Left colon (tissue), 2 donors: ENCODE measurements at places on chromosomes 3 and 15. TPM values are rescaled to one million over a fixed set of nuclear protein-coding genes. Genes with fewer than 3 reads are reported as not detected.

- DNase-seq, result peak; percentile 9
Measured at GRCh38 chr15:99424978-99425656, 140.7 kb upstream of the MEF2A start.

GRCh38 chr3:46928282-46928681 lies 48.3 kb downstream of the CCDC12 start:
- DNase-seq, result no peak

Gene PAQR5
- total RNA-seq, result 63.6 TPM

DNA sequence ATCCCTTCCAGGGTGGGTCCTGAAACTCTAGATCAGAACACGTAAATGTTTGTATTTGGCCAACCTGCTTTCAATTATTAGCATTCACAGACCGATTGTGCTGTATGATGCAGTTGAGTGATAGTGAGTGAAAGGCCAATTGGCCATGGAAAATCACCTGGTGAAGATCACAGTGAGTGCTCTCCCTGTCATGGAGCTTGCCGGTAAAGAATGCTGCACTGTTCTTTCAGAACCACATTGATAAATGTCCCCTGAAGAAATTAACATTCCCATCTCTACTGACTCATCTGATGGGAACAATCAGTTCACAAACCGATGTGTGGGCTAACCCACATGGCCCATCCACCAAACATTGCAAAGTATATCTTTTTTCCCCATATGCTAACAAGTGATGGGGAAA lies 324.8 kb upstream of the TBL1XR1 start:
- no peak for DNase-seq

GRCh38 chr3:139897759-139898158 lies 37.2 kb upstream of the CLSTN2 start:
- DNase-seq, result no peak

GRCh38 chr3:178795349-178795748 lies 259.1 kb downstream of the KCNMB2 start:
- no peak for DNase-seq

DNA sequence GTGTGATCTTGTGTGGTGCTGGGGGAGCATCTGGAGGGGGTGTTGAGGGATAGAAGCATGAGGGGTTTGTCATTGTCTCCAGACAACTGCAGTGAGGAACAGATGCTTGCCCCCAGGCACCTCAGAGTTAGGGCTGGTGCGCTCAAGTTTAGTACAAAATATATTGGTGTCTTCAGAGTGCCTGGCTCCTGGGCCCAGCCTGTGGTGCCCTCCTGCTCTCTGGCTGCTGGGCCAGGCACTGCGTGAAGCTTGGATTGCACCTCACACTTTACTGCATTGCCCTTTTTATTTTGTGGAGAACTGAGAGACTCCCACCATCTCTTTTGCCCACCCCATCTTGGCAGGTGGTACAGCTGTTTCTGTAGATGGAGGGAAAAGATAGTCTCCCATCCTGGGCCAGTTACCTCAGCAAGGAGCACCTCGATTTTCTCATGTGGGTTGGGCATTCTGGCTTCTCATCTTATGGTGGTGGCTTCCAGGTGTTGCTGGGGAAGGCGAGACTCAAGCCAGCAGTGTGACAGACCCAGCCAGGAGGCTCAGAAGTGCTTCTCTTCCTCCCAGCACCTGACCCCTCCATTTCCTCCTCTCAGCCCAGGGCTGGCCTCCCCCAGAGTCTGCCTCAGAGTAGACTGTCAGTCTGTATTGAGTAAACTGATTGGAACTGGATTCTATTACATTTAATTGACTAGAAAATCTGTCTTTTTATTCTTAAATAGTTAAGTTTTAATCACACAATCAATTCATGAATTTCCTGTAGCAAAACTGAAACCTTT lies 140.5 kb downstream of the DNAJB8 start:
- no peak for DNase-seq

DNA sequence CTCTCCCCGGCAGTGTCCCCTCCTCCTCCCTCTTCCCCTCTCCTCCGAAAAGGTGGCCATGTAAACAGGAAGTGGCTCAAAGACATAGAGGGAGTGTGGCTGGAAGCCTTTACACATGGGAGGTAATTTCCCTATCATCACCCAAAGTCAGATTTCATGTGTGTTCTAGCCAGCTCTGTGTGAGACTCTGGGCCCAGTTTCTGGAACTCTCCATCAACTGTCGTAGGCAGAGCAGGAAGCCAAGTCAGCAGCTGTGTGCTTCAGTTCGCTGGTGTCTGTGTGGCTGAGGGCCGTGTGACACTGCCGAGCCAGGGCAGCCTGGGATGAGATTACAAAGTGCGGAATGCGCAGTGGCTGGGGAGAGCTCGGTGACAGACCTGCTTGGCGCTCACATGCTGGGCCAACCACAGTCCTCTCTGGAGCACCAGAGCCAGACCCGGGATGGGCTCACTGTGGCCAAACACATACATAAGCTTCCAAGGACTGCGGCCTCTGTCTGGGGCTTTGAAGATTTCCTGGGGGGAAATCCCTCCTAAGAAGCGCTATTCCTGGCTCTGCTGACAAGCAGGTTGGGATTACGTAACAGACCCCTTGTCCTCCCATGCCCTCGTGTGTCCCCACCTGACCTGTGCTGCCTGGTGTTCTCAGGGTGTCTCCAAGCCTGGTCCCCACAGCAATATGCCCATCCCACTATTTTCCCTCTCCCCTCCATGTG lies 50.7 kb downstream of the UMPS start:
- DNase-seq, result peak; percentile 40

DNA sequence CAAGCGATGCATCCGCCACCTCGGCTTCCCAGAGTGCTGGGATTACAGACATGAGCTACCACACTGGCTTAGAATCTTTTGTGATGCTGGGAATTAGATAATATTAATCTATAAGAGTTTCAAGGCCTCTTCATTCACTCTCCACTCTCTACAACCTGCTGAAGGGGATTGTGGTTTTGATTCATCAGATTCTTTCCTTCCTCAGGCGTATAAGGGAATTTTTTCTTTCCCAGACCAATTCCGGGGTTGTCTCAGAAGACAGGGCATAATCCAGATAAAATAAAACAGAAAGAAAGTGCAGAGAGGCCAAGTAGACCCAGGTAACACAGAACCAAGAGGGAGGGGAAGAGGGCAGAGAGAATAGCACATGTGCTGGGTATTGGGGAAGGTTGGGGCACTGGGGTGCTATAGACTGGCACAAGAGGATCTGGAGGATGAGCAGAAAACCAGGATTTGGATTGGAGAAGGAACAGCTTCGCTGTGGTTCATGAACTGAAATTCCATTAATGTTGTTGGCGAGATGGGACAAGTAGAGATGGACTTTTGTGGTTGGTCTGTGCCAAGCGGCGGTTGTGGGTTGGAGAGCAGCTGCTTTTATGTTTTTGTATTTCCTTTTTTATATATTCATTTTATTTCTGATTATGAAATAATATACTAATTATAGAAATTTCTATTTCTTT lies 12.8 kb downstream of the ARL6IP5 start:
- no peak for DNase-seq

DNA sequence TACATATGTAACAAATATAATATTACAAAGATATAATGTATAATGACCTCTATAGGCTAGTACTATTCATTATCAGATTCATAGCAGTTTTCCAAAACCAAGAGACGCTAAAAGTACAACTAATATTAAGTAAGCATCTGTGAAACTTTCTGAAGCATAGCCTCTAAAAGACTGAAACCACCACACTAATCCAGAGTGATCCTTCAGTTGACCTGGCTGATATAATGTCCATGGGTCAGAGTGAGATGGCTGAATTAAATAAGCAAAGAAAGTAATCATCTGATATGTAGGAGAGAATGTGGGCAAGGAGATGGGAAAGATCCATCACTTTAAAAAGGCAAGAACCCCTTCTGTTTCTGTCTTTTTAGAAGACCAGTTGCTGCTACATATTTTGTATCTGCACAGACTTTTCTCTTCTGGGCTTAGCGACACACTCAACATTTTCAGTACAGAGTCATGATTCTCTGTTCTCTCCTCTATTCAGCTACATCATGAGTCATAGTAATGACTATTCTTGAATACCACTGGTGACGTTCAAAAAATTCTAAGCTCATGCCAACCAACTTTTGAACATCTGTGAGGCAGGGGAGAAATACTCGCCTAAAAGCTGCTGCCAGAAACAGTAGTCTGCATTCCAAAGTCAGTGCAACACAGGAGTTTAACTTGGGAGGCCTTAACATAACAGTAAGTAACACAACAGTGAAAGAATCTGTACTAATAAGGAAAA lies 149.6 kb downstream of the MAGI1 start:
- DNase-seq, result no peak

- DNase-seq, result no peak
Measured at GRCh38 chr15:60635507-60636352, 156.8 kb upstream of the ICE2 start.

- DNase-seq, result no peak
Measured at GRCh38 chr3:160812304-160812703, 56.3 kb downstream of the PPM1L start.

DNA sequence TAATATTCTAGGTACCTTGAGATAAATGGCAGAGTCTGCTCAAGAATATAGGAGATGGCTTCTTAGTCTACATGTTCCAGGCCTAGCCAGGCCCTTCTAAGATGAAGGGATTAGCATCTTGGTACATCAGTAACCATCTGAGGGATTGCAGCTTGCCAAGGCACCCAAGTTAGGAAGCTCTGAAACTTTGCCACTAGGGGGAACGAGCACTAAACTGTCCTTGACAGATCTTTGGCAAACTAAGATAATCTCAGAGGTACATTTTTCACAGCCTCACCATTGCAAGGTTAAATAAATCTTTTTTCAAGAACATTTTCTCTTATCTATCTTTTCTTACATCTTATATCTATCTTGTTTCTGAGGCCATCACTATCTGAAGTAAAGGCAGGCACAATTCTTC lies 351.2 kb downstream of the RAP2B start:
- no peak for DNase-seq

- no peak for DNase-seq
Measured at GRCh38 chr15:56972426-56972825, 54.0 kb downstream of the TCF12 start.

DNA sequence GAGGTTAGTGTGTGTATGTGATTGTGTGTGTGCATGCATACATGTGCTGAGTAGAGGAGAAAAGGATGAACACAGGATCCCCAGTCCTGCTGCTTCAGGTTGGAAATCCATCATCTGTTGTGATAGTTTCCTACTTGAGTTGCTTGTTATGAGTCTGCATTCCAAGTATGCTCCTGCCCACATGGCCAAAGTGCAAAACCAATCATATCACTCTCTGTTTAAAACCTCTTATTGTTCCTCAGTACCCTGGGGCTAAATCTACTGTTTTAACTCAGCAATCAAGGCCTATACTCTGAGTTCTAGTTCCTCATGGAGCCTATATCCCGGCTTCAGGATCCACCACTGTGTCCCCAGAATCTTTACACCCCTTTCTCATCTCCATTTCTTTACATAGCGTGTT lies 139.9 kb upstream of the TLE3 start:
- no peak for DNase-seq

- DNase-seq, result no peak
Measured at GRCh38 chr3:59480486-59480995, 430.7 kb upstream of the CFAP20DC start.

Gene ANKRD34C
- not detected for total RNA-seq

GRCh38 chr15:38672273-38672672 lies 107.7 kb upstream of the RASGRP1 start:
- DNase-seq, result no peak

- DNase-seq, result no peak
Measured at GRCh38 chr15:95407534-95407933, 923.0 kb upstream of the NR2F2 start.

DNA sequence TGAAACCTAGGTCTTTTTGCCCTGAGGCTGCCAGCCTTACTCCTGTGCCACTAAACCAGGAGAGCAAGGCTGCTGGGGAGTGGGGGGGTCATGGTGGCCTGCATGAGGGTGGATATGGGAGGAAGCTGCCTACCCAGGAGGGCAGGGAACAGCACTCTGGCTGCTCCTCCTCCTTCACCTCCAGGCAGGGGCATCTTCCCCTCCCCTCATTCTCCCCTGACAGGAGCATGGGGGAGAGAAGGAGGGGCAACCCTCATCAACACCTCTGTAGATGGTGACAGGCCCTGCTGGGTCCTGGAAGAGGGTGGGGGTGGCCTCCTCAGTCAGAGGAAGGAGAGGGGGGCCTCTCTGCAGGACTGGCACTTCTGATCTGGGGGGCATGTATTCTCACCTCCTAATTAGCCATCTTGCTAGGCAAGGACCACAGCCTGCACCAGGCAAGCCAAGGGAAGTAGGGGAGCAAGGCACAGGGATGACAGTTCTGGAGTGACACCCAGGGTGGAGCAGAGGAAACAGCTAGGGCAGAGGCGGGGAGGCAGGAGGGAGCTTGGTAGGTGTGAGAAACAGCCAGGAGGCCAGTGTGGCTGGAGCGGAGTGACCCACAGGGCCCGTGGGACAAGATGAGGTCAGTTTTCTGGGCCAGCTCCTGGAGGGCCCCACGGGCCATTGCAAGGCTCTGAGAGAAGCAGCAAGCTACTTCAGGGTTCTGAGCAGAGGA lies 4.9 kb downstream of the CCDC33 start:
- DNase-seq, result no peak
